Muscle of arm (tissue), 14 donors: ENCODE measurements at places on chromosomes 7 and 10.

DNA sequence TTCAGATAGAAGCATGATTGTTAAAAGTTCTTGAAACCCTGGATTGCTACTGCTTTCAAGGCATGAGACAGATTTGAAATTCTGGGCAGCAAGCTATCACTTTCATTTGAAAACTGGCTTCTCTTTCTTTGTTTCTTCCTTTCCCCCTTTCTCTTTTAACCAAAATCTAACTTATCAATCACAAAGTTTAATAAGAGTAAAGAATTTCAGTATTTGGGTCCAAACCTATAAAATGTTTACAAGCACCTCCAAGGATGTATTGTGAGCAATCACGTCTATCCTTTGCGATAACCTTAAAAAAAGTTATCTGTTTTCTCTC, 21.6 kb upstream of the RPA3 start:
- DNase-seq: no peak

DNA sequence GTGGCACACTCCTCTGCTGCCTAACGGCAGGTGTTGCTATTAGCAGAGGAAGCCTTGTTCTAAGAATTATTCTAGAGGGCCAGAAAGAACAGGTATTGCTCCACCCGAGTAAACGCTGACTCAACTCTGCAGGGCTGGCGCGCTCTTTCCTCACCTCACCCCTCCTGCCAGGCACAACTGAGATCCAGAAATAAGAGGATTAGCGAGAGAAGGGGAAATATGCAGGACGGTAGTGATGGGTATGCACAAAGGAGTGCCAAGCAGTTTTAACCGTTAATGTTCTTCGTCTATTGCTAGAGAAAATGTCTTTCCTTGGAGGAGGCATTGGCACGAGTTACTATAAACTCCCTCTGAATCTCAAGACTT, 369 bp upstream of the SCIN start:
- no peak for DNase-seq

DNA sequence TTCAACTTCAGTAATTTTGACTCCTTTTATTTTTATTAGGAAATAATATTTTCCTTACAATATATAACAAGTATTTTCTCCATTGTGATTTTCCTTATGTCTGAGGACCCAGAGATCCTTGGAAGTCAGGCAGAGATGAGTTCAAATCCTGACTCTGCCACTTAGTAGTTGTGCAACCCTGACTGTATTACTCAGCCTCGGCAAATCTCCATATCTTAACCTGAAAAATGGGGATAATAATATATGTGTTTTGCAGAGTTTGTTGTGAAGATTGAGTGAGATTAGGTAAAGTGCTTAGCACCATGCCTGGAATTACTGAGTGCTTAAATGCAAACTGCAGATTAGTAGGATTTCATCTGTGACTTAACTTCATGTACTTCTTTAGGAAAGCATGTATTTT, 120.5 kb upstream of the KLF14 start:
- DNase-seq: no peak

- DNase-seq: no peak
Observed at GRCh38 chr10:1650542-1651269, 86.6 kb downstream of the ADARB2 start.

DNA sequence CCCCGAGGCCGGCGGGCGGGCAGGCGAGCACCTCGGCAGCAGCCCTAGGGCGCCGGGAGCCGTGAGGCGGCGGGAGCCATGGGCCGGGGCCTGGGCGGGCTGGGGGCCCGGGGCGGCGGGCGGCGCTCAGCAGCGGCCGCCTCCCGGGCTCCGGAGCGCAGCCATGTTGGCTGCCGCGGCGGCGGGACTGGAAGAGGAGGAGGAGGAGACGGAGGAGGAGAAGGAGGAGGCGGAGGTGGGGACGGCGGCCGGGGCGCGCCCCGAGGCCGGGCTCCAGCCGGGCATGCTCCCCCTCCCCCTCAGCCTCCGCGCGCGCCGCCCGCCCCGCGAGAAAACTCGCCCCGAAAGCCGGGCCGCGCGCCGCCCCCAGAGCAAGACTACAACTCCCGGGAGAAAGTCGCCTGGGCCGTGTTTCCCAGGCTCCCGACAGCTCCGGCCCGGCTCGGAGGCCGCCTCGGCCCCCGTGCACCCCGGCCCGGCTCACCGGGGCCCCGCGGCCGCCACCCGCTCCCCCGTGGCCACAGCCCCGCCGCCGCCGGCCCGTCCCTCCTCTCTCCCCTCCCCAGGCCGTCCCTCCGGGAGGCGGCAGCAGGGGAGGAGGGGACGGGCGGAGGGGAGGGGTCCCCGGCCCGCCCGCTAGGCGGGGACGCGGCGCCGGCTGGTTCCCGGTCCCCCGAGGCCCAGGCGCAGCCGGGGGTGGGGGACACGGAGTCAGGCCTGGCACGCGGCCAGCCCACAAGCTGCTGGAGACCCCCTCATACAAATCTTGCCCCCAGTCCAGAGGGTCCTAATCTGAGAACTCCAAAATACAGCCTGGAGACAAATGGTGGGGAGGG, at the start of gene DLG5:
Gene DLG5, minus strand, starts transcription at position 190 of the 836 bp plus-strand sequence. CDS start 235 bp downstream, outside the sequence.
- DNase-seq: peak; percentile 70

- no peak for DNase-seq
Observed at GRCh38 chr10:6283655-6284054, 80.9 kb downstream of the PFKFB3 start.

GRCh38 chr10:13046851-13047528, 45.5 kb upstream of the CCDC3 start:
- DNase-seq: no peak

- no peak for DNase-seq
Observed at GRCh38 chr7:129859183-129859582, 93.6 kb downstream of the UBE2H start.

DNA sequence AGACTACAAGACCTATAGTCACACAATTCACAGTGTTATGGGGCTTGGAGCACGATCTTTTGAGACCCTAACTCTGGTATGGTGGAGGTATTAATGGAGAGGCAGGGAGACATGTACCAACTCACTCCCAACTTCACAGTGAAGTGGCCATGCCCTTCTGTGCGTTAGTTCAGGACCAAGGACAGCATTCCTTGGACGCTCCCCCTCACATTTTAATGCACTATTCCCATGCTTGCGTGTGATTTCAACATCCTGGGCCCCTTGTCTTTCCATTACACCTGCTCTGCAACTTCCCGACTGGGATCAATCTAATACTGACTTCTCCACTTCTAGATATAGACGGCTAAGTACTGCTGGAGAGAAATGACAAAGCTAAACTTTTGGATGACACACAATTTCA, 72.7 kb downstream of the PLCE1 start:
- peak; percentile 70 for DNase-seq

- no peak for DNase-seq
Observed at GRCh38 chr7:54785261-54785660, 26.2 kb upstream of the SEC61G start.

DNA sequence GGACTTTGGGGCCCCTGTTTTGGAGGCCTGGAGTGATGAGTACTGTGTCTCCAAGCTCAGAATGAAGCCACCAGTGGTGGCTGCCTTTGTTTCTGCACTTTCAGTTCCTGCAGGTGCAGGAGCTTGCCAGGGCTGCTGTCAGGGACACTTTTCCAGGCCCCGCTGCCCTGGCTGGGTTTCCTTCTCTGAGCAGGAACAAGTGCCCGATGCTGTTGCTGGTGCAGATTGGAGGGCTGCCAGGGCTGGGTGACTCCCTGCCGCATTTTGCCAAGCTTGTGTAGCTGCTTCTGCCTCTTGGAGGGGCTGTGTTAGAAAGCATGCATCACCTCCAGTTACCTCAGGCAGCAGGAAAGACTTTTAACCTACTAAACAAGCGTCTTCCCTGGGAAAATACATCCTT, 211.1 kb downstream of the MGMT start:
- no peak for DNase-seq

DNA sequence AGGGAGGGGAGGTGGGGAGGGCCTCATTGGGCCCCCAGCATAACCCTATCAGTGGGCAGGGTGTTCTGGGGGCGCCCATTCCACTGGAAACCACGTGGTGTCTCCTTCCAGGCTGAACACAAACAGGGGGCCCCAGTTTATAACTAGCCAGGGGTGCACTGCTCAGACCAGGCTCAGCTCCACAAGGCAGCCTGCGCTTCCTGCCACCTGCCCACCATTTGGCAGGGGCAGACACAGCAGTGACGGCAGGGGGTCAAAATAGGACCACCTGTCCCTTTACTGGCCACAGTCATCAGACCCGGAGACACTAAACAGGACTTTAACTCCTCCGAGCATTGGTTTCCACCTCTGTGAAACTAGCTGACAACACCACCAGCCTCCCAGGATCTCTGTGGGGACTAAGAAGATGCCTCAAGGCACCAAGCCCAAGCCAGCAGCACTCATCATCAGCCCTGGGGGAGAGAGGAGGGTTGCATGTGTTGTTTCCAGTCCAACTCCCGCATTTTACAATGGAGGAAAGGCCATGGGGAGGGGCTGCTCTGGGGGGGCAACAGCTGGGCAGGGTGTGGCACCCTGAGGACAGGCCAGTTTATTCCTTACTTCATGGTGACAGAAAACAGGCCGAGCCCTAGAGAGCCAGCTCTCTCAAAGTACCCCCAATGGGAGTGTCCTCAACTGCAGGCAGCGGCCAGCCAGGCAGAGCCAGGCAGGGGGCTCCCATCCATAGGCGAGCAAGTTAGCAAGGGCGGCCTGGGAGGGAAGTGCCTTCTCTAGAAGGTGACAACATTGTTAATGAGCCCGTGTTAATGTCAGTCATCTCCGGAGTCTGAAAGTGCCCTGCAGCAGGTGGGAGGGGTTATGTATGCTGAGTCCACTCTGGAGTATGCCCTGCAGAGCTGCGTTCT, 127.6 kb downstream of the TNS3 start:
- no peak for DNase-seq

DNA sequence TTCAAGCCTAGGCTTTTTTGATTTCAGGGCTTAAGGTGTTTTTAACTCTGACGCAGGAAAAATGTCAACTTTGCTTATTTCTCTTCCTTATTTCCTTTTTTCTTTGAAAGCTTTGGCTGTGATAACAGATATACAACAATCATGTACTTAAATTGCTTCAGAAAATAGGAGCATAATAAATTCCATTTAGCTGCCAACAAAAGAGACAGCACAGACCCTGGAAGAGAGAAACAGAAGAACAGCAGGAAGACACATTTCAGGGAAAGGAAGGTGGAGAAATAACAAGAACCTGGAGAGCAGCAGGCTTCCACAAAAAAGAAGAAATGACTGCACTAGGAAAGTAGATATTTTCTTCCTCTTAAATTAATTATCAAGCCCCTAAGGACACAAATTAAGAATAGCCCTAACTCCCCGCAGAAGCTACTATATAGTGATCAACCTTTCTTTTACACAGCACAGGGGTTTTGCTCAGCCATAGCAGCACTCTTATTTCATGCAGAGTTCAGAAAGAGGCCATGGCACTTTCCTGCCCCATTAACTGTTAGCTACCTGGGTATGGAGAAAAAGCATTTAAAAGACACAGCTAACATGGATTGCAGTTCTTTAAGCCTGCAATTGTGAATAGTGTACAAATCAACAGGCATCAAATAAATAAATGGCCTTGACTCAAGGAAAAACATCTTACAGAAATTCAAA, 61.5 kb downstream of the IQUB start:
- no peak for DNase-seq

- DNase-seq: no peak
Observed at GRCh38 chr7:120842121-120842621, 15.8 kb downstream of the TSPAN12 start.

- DNase-seq: no peak
Observed at GRCh38 chr7:4939971-4940728, 18.8 kb downstream of the MMD2 start.

DNA sequence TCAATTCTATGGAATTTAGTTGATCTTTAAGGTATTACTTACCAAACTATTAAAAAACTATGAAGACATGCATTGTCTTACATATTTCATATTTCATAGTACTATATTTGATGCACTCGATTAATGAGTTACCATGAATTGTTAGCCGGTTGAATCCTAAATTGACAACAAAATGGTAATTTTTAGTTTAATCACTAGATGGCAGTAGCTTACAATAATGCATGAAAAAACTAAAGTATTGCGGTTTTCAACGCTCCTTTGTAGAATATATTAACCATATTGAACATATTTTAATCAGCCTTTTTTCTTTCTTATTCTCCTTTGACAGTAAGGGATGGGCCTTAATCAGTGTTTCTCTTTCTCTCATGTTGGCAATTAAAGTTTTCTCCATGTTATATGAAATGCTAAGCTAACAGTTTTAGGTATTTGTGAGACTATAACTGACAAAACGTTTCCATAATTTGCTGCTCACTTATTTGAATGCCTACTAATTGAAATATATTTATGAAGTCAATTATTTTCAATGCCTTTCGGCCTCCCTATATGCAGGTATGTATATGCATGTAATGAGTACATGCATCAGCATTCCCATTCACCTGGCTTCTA, 48.5 kb upstream of the ARL4A start:
- peak; percentile 26 for DNase-seq

- no peak for DNase-seq
Observed at GRCh38 chr10:86957471-86958115, at the start of gene MMRN2. Gene MMRN2 (minus strand): TSS chr10:86957615. CDS start chr10:86957541, 74 bp downstream.

GRCh38 chr7:97145068-97145467, 27.6 kb downstream of the SDHAF3 start:
- peak; percentile 9 for DNase-seq

GRCh38 chr7:54072710-54073109, 469.5 kb upstream of the VSTM2A start:
- DNase-seq: no peak

GRCh38 chr10:111018021-111018420, 58.8 kb upstream of the ADRA2A start:
- DNase-seq: no peak

DNA sequence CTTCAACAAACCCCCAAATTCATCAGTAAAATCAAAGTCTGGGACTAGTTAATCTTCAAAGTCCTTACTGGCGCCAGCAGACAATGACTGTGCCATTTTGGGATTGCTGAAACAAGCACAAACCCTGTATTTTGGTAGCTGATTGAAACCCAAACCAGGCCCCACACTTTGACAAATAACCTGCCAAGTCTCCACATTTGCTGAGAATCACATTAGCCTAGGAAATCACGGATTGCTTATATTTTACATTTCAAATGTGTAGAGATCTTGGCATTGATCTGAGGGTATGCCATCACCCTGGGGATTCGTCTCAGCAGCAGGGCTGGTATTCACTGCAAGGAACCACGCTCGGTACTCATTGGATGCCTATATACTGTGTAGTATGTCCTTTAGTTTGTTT, 501.1 kb downstream of the CALN1 start:
- no peak for DNase-seq

- no peak for DNase-seq
Observed at GRCh38 chr10:23099079-23099478, 3.7 kb downstream of the MSRB2 start.

GRCh38 chr10:110667620-110668343, 23.6 kb downstream of the RBM20 start:
- DNase-seq: no peak

DNA sequence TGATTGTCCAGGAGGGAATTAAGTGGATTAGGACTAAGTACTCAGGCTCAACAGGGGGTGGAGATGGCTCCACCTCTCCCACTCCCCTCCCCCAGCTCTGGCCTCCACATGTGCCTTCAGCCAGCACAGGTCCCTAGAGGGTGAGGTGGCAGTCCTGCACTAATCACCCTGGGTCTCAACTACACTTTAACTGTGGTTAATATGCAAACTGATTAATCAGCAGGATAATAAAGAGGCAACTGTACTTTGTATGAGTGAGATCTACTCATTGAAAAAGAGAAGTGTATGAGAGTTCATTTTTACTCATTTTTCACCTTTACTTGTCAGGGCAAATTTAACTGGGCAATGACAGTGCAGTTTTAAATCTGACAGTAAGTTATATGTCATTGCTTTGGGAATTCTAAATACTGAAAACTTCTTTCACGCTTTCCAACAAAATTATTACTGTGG, 223.8 kb upstream of the CCDC6 start:
- DNase-seq: no peak
